Hematopoietic multipotent progenitor cell treated with erythropoietin and hydrocortisone succinate and interleukin-3 and kit ligand, for 6 days (in vitro differentiated cells): ENCODE measurements at places on chromosomes 7 and 10.
A peak's percentile ranks its signal among the peaks of the same experiment; 100 is the strongest.

DNA sequence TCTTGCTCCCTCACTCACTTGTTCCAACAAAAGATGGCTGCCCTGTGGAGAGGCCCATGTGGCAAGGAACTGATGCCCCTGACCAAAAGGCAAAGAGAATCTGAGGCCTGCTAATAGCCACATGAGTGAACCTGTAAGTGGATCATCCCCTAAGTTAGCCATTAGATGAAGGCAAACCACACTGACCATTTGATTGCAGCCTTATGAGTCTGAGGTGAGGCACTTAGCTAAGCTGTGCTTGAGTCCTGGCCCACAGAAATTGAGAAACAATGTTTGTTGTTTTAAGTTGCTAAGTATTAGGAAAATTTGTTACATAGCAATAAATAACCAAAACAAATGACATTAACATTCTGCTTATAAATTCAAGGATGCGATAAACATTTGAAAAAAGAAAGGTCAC lies 100.1 kb upstream of the BET1 start:
- no peak for DNase-seq

DNA sequence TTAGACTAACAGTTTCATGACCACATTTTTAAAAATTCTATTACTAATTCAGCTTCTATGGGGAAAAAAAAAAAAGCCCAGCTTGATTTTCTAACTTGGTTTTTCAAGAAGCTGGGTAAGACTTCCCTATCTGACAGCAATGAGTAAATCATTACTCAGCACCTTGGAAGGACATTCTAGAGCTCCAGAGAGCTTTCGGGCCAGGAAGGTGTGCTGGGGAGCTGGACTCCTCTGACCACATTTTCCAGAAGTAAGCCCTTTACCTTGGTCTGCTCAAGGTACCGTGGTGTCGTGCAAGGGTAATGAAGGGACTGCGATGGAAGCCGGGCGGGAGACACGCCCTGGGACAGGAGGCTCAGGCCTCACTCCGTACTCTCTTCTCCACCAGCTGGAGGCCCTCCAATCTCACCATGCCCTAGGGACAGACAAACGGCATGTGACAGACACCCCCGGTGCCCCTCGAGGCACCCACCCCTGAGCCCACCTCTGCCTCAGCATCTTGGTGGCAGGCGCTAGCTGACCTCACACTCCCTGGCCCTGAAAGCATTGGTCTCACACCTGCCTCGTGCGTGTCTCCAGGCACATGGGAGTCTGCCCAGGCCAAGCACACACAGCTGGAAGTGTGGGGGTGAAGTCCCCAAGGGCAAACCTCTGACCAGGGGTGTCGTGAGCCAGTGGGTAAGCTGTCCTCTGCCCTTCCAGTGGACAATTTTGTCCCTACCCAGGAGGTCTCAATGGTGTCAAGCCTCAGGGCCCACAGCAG lies 152.1 kb downstream of the OAT start:
- DNase-seq: no peak

DNA sequence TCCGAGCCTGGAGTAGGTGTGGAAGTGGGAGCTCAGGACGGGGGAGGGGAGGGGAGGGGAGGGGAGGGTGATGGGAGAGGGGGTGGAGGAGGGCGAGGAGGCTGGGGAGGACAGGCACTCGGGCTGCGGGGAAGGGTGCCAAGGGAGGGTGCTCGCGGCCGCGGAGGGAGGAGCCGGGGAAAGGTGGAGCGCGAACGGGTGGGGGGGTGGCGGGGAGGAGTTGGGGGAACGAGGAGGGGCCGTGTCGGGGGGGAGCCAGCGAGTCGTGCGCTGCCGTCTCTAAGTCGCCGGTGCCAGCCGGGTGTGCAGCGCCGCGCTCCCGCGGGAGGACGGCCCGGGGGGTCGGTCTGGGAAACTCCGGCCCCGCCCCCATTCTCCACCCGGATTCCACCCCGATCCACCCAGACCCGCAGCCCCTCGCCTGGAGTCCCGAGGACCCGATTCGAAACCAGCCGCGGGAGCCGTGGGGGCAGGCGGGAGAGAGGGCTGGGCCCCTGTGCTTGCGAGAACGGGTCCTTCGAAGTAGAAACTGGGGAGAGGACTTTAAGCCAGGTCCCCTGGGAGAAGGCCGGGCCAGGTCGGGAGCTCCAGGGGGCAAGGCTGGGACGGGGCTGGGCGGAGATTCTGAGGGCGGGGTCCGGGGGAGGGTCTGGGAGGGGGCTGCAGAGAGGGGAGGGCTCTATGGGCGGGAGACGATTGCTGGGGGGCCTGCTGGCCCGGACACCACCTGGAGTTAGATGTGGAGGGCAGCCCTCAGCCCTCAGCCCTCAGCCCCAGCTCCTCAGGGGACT lies at the start of gene ZNF467:
Gene ZNF467 (minus strand): TSS at position 143 of the 791 bp plus-strand sequence. CDS start 2,556 bp downstream, outside the sequence.
- peak; percentile 27 for DNase-seq

DNA sequence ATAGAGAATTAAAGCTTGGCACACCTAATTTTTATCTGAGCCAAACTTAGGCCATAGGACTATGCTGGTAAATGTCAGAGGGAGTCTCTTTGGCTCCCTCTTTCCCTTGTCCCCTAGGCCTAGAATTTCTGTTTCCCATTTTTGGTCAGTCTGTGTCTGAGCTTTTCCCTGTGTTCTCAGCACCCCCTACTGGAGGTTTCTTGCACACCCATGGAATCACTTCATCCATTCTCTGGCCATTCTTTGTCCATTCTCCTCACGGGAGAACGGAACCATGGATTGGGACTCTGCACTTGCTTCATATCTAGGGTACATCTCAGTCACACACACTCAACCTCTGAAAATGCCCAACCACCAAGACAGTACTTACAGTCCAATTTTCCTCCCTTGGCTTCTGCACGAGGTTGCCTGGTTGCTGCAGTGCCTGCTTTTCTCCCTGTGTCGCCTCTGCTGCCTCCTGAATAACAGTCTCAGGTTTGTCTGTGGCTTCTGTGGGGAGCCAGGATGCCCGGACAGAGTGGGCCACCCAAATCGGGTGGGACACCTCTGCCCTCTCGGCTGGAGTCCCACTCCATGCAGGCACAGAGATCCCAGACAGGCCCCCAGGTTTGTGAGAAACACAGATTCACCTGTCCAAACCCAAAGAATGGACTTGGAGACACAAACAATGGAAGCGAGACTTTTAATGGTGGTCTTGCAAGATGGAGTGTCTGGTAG lies 35.1 kb upstream of the DNAH11 start:
- peak; percentile 75 for DNase-seq

DNA sequence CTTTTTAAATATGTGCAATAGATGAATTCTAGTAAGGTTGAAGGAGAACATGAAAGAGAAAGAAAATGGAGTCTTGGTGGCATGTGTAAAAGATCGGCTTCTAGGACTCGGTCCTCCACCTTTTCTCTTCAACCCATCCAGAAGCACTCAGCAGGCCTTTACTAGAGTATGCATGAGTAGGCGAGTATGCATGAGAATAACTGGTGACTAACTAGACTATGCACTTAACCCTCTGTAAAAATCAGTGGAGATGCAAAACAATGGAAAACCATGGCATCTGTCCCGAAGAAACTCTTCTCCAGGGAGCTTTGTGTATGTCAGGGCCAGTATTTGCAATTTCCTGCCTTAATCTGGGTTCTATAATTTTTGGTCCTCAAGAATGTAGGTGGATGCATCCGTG lies 40.0 kb upstream of the GRB10 start:
- DNase-seq: no peak

DNA sequence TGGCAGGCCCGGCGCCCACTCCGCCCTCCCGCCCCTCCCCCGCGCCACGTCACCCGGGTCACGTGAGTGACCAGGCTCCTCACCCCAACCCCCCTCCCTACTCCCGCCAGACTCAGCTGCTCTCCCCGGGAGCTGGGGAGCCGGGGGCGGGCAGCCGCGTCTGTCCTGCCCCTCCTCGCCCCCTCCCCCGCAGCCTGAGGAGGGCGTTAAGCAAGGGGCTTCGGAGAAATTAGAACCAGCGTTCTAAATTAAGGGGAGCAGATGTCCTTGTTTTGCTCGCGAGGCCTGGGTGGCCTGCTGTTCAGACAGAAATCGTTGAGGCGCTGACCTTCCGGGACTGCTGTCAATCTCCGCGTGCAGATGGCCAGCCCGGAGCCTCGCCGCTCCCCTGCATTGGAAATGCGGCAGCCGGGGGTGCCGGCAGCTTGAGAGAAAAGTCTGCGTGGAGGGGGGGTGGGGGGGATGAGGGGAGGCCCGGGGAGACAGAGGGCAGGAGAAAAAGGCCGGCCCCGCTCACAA lies 102.2 kb upstream of the ZNF438 start:
- peak; percentile 81 for DNase-seq

DNA sequence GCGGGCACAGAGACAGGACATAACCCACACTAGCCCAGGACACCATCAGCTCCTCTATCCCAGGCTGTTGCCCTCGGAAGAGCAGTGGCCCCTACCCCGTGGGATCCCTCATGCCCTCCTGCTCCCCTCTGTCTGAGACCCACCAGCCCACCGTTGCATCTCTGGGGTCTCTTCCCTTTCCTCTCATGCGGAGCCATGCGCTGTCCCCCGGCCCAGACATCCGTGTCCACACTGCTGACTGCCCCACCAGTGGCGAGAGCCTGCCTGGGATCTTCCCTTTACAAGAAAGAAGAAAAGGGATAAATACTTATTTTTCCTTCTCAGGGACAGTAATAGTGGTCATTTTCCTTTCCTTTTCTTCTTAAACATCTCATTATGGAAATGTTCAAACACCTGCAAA lies 115.4 kb downstream of the WDR37 start:
- no peak for DNase-seq

DNA sequence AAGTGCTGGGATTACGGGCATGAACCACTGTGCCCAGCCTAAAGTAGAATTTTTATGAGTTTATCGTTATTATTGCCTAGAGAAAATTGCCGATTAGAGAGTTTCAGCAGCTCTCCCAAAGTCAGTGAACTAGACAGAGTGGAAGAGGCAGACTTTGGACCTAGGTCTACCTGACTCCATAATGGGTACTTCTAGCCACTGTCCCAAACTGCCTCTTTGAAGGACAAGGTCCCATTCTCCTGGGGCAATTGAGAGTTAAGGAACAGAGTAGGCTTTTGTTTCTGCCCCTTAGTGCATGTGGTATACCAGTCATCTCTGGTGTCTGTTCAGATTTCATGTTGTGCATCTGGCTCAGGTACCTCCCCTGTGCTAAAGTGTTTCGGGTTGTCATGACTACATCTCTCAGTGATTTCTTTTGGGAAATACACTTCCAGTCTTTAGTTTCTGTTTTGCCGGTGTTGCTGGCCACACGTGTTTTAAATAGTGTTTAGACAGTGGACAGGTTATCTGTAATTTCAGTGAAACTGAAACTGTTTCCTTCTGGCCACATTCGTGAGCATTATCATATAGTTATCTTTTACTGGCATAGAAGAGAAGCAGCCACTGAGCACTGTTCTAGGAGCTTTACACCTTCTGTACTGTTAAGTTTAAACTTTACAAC lies 4.7 kb downstream of the TMEM236 start:
- DNase-seq: peak; percentile 22

GRCh38 chr7:94145602-94146001 lies 141.4 kb upstream of the BET1 start:
- no peak for DNase-seq

DNA sequence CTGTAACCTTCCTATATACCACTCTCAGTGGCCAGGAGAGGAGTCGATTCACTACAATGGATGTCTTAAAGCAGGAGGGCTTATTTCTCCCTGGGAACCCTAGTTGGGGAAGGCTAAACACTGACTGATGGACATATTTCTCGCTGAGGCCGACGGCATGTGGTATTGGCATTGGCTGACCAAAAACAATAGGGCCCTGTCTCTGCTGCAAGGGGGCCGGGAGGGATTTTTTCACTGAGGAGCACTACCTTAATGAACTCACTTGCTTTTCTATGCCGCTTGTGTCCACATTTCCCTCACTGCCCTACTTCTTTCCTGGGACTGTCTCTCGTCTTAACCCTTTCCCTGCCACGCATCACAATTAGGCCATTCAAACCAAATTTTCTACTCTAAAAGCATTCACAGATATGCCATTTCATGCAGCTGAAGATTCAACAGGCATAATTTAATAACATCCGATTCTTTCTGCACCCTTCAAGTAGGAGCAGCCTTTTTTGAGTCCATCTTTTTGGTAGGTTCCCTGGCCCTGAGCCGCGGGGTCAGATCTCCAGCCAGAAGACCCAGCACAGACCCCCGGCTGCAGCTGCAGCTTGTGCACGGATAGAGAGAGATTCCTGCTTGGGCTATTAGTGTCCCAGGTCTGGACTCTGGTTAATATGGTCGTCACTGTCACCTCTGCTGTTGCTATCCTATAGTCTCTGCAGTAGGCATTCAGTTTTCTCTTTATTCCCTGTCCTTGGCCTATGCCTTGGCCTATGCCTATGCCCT lies 118.7 kb downstream of the HIPK2 start:
- DNase-seq: no peak

DNA sequence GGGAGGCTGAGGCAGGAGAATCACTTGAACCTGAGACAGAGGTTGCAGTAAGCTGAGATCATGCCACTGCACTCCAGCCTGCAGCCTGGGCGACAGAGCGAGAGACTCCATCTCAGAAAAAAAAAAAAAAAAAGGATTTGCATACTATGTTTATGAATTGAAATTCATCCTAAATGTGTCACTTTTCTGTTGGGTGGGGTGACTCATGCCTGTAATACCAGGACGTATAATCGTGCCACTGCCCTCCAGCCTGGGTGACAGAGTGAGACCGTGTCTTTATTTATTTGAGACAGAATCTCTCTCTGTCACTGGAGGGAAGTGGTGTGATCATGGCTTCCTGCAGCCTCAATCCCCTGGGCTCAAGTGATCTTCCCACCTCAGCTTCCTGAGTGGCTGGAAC lies 5.8 kb downstream of the ZNF212 start:
- no peak for DNase-seq

GRCh38 chr7:47944536-47945260 lies 3.6 kb downstream of the PKD1L1 start:
- DNase-seq: no peak

DNA sequence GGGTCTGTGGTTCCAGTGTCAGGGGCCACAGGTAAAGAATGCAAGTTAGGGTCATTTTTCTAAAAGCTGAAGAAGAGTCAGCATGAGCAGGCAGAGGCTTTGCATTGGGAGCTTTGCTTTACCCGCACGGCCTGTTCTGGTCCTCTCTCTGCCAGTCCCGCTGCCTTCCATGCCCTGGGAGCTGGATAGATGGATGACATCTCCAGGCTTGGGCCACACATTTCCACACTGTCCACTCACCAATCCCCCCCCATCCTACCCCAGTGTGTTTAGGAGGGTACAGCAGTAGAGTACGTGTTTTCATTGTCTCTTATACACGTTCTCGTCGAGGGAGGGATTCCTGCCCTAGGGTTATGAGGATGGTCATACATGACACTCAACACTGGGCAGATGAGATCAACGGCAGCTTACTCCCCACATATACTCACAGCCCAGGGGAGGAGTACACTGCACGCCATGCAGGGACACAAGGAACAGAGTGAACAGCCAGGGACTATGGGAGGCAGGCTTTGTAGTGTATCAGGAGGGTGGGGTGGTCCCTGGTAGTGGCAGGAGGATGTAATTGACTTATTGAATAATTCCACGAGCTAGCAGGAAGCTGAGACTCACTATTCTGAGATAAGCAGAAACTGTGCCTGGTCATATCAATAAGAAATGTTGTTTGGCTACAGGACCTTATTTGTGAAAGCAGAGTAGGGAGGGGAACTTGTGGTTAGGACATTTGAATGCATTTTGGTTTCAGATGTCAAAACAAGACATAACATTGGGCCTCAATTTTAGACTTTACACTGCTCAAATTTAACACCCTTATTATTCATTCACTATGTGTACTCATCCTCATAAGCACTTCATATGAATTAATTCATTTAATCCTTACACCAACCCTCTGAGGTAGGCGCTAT lies 36.6 kb downstream of the PLPP4 start:
- DNase-seq: no peak

GRCh38 chr10:130553826-130554225 lies 417.6 kb downstream of the GLRX3 start:
- DNase-seq: no peak

GRCh38 chr7:11709196-11709595 lies 122.8 kb downstream of the THSD7A start:
- DNase-seq: no peak
